ENCODE measurements at places on chromosomes 4 and X. TPM values are rescaled to one million over a fixed set of nuclear protein-coding genes. Genes with fewer than 3 reads are reported as not detected.

Gene OPN1MW2
- total RNA-seq = not detected

Gene IRS4
- total RNA-seq = not detected

Gene NDNF
- total RNA-seq = not detected

Gene JAKMIP1
- total RNA-seq = not detected

Gene MAGEA2
- not detected for total RNA-seq

Gene GK2
- not detected for total RNA-seq

Gene CXCL5
- 0.08 TPM for total RNA-seq

Gene F9
- total RNA-seq = not detected

Gene BGN
- 10.5 TPM for total RNA-seq

Gene FNIP2
- total RNA-seq = 40.3 TPM
